Ecto neural progenitor cell (in vitro differentiated cells): ENCODE measurements at places on chromosomes 5 and 9.
A peak's percentile ranks its signal among the peaks of the same experiment; 100 is the strongest.

DNA sequence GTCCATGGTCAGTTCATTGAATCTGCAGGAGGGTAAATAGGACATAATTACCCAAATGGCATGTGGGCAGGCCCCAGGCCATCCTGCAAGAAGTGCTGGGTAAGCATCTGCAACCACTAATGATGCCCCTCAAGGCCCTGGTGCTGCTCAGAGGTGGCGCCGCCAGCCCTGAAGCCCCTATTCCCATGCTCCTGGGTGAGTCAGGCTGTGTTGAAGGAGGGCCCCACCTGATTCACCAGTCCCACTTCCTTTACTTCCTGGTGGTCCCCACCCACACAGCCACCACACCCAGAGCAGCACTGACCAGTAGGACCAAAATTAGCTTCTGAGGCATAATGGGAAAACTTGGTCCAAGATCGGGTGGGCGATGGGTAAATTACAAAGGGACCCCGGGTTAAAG is 120.4 kb upstream of the SPRY4 start:
- DNase-seq: no peak

GRCh38 chr5:38479315-38479904 is 77.0 kb downstream of the LIFR start:
- no peak for DNase-seq

- DNase-seq: no peak
Observed at GRCh38 chr5:50655067-50655809, 11.2 kb upstream of the PARP8 start.

GRCh38 chr5:33477816-33478215 is 37.1 kb downstream of the TARS1 start:
- no peak for DNase-seq

DNA sequence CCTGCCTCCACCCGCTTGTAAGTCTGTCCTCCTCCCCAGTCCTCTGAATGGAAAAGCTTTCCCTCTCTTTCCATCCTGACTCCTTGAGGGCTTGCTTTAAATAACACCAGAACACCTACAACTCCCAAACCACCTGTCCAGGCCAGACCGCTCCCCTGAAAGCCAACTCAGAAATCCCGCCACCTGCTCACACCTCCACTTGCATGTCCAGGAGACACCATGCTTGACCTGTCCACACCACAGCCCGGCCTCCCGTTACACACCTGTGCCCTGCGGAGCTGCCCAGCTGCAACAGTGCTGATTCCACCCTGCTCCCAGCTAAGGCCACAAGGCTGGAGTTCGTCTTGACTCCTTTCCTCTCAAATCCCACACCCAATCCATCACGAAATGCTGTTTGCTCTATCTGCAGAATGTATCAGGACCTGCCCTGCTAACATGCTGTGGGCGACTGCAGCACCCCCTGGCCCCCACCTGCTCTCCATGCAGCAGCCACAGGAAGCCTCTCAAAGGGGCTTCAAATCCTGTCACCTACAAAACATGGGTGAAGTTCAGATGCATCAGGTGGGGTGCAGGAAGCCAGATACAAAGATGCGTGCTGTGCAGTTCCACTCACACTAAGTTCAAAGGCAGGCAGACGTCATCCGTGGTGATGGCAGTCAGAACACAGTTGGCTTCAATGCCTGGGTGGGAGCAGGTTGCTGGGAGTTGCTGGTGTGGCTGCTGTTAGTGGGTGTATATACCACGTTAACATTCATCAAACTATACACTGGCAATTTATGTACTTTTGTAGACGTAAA is 166.0 kb downstream of the ROR2 start:
- DNase-seq: no peak

GRCh38 chr5:1413211-1413610 is 32.0 kb downstream of the SLC6A3 start:
- no peak for DNase-seq

GRCh38 chr5:59528202-59528862 is 365.2 kb downstream of the PDE4D start:
- DNase-seq: no peak

GRCh38 chr9:130952065-130952762 is 13.2 kb upstream of the FIBCD1 start:
- no peak for DNase-seq

- no peak for DNase-seq
Observed at GRCh38 chr9:11973511-11973910, 719.7 kb upstream of the TYRP1 start.

GRCh38 chr5:68189171-68189570 is 26.4 kb upstream of the PIK3R1 start:
- no peak for DNase-seq

DNA sequence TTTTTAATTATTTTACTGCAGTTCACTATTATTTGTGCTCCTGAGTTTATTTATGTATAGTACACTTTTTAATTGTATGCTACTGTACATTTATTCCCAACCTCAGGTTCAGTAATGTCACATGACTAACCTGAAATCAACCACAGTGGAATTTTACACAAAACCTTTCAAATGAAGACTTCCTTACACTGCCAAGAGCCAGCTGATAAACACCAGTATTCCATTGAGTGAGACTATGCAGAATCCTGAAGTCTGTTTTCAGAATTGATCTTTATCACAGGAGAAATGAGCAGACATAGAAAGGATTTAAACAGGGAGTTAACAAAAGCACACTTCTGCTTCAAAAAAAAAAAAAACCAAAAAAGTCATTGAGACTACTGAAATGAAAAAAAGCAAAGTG is 219.5 kb downstream of the PRR16 start:
- DNase-seq: no peak

DNA sequence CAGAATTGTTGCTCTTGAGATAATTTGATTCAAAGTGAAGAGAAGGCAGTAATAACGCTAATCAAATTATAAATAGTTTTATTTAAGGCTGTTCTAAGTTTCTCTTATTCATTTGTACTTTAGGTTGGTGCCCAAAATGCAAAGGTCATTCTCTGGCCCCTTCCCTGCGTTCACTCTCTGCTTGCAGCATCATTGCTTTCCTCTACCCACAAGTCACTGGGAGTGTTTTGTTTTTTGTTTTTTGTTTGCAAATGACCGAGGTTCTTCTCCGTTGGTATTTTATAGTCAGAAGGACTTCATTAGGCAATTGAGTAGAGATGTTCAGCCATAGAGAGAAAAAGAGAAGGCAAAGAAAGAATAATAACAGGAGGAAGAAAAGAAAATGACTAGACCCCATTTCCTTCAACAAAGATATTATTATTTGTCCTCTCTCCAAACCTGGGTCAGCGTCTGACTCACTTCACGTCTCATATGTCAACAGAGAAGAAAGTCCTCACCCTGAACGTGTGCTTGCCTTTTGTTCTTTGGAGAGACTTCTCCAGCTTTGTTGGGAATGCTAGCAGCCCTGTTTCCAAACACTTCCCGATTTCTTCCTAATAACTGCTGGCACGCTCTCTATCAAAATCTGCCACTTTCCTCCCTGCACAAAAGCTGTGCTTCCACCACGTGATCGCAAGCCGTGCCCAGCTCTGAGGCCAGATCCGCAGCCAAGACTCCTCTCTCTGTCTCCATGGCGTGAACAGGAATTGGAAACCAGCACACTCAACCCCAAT is 119.8 kb downstream of the EBF1 start:
- no peak for DNase-seq

- no peak for DNase-seq
Observed at GRCh38 chr5:149405550-149406202, 26.6 kb upstream of the IL17B start.

DNA sequence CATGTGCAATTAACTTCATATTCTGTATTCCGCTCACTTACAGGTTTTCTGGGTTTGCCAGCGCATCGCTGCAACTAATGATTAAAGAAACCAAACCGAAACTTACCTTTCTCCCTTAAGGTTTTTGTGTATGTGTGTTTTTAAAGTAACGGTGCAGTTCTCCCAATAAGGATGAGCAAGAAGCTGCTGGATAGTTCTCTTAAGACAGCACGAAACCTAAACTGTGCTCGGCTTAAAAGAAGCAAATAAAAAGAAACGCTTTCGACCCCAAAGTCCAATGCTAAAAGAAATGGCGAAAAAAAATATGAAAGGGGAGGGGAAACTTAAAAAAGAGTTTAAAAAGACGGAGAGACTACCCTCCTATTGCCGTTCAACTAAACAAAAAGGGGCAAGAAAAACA is 340 bp downstream of the ELAVL2 start:
- no peak for DNase-seq

DNA sequence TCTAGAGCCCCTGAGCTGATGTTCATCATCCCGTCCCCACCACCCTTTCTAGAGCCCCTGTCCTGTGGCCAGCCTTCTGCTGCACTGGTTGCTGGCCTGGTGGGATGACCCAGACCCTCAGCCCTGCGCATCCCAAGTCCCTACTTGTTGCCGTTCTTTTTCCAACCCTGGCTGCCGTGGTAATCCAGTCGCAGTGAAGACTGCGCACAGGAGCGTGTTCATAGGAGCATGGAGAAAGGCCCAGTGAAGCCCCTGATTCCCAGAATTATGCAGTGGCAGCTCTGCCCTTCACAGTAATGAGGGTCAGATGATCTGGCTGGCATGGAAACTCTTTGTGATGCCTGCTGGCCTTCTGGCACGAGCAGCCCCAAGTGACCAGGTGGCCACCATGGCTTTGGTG is 183.3 kb downstream of the CACNA1B start:
- no peak for DNase-seq

GRCh38 chr9:107614765-107615164 is 125.2 kb upstream of the KLF4 start:
- no peak for DNase-seq

- no peak for DNase-seq
Observed at GRCh38 chr5:61884252-61884855, 421.7 kb upstream of the KIF2A start.

GRCh38 chr9:3578786-3579185 is 53.0 kb upstream of the RFX3 start:
- DNase-seq: no peak

DNA sequence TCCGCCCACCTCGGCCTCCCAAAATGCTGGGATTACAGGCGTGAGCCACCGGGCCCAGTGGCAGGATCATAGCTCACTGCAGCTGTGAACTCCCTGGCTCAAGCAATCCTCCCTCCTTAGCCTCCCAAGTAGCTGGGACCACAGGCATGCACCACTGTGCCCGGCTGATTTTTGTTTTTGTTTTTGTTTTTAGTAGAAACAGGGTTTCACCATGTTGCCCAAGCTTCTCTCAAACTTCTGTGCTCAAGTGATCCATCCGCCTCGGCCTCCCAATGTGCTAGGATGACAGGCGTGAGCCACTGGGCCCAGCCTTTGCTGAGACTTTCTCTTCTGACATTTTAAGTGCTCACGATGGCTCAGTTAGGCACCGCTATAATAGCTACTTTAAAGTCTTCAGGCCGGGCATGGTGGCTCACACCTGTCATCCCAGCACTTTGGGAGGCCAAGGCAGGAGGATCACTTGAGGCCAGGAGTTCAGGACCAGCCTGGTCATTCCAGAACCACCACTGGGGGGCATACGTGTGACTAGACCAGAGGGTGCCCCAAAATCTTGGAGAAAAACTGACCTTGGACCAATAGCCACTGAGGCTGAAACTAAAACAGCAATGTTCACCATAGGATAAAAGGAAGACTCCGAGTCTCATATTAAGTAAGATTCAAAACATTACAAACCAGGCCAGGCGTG is 3.1 kb upstream of the ENTPD8 start:
- DNase-seq: no peak

DNA sequence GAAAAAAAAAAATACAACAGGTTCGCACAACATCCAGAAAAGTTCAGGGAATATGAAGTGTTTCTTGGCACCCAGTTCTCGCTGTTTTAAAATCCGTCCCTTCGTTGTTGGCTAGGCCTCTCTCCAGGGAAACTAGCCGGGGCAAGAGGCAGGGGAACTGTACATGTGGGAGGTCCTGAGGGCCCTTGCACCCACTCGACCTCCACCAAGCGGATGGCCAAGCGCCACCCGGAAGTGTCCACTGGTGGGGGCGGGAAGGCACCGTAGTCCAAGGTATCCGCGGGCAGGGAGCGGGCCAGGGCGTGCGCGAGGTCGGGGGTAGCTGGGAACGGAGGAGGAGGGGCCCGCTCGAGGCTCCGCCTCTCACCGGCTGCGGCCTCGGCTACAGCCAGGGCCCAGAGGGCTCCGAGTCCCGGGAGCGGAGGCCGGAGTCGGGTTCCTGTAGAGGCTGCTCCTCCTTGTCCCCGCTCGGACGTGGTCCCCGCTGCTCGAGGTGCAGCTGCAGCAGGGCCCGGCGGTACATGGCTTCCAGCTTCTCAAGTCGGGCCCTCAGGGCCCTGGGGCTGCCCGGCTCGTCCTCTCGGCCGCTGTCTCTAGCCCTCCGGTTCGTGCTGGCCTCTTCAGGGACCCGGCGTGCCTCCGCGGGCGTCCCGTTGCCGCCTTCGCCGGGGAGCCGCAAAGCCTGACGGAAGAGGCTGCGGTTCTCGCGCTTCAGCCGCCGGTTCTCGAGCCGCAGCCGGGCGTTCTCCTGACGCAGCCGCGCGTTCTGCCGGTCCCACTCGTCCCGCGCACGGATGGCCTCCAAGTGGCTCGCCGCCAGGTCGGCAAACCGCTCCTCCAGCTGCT is 720 bp downstream of the TUSC1 start:
- peak; percentile 77 for DNase-seq

GRCh38 chr9:89946741-89947140 is 341.9 kb downstream of the GADD45G start:
- DNase-seq: no peak

DNA sequence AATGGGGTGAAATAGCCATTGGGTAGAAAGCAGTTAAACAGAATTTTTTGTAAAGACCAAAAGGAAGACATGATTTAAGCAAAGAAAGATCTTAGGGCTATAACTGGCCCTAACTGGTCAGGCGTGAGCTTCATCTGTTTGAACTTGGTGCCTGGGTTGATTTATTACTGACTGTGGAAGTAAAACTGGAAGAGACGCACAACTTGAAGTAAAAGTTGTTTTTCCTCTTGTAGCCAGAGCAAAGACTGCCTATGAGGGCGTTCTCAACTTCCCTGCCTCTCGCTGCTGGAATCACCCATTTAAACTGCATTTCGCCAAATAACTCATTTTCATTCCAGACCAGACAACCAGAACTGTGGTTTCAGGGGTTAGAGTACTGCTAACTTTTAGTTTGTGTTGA is 1.5 kb downstream of the THBS4 start:
- DNase-seq: no peak

GRCh38 chr5:169864483-169864882 is 115.8 kb downstream of the INSYN2B start:
- no peak for DNase-seq

- DNase-seq: no peak
Observed at GRCh38 chr5:23820765-23821471, 313.5 kb downstream of the PRDM9 start.
